ENCODE measurements at places on chromosomes 12 and 14. TPM values are rescaled to one million over a fixed set of nuclear protein-coding genes. Genes with fewer than 3 reads are reported as not detected.

- no peak for DNase-seq
Observed at GRCh38 chr12:93079271-93079670, 150.2 kb upstream of the EEA1 start.

- DNase-seq, result no peak
Observed at GRCh38 chr12:48442179-48442847, 30.0 kb upstream of the ANP32D start.

GRCh38 chr12:60760965-60761364 lies 1165.1 kb downstream of the SLC16A7 start:
- DNase-seq, result no peak

- DNase-seq, result no peak
Observed at GRCh38 chr12:97312570-97313135, 150.0 kb upstream of the RMST start.

DNA sequence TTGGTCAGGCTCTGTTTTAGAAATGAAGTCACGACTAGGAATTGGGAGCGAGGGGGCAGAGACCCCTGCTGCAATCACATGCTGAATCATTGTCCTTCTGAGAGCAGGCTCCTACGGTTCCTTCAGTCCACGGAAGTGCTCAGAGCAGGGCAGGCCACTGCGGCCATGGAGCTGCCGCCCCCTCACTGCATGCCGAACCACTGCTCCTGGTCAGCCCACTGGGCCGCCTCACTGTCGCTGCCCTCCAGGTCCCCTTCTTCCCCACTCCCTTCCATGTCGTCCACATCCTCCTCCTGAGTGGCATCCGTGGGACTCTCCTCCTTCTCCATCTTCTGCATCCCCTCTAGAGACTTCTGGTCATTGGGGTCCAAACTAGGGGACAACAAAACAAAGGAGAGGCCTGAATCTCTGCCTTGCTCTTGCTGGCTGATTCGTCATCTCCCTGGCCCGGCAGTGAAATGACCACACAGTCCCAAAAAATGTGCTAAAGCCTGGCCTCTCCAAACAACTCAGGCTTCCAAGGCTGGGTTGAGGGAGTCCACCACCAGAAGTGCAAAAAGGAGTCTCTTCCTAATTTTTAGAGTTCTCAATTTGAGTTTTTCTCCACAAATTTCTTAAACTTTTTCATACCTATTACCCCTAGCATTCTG lies 29.4 kb downstream of the ANAPC7 start:
- no peak for DNase-seq

GRCh38 chr12:4164559-4165558 lies 108.7 kb upstream of the CCND2 start:
- DNase-seq, result peak; percentile 56

DNA sequence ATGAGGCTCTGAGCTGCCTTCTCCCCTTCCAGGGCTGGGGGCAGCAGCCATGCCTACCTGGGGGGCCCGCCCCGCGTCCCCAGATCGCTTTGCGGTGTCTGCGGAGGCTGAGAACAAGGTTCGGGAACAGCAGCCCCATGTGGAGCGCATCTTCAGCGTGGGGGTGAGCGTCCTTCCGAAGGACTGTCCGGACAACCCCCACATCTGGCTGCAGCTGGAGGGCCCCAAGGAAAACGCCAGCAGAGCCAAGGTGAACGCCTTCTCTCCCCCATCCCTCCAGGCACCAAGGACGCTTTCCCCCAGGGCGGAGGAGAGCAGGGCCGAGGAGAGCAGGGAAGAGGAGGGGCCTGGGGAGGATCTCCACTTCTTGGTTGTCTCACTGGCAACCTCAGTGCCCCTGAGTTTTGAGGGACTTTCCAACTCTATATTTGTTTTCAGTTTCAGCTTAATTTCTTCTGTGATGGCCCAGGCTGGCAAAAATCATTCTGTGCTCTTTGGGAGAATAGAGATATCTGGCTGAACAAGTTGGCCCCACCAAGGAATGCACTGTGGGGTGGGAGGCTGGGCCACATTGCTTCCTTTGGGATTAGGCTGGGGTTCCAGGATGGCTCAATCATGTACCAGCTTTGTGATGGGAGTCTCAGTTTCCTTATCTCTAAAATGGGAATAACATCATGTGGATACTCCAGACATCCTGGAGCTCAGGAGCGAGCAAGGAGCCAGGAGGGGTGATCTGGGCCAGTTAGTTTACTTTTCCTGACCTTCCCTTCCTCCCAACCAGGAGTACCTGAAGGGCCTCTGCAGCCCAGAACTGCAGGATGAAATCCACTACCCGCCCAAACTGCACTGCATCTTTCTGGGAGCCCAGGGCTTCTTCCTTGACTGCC lies 1.2 kb downstream of the KHNYN start:
- DNase-seq, result peak; percentile 88

- no peak for DNase-seq
Observed at GRCh38 chr14:91332171-91332985, 85.2 kb downstream of the CCDC88C start.

DNA sequence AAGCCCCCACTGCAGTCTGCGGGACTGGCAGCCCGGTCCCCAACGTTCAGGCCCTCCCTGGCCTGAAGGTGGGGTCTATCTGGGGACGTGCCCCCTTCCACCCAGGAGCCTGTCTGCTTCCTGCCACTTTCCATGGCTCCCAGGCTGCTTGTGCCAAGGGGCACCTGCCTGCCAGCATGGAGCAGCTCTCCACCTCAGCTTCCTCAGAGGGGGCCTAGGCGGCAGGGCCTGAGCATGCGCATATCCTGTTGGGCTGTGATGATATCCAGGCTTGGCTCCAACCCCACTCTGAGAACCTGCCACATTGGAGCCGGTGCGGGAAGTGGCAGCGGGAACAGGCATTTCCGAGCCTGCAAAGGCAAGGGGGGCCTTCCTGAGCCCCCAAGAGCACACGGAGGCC lies 57.4 kb downstream of the FUT8 start:
- DNase-seq, result no peak

The DPPA3 gene
- not detected for total RNA-seq

The CMKLR1 gene
- total RNA-seq, result not detected

The ZFC3H1 gene
- total RNA-seq, result 118 TPM
